ENCODE measurements at places on chromosomes 5 and 9.

DNA sequence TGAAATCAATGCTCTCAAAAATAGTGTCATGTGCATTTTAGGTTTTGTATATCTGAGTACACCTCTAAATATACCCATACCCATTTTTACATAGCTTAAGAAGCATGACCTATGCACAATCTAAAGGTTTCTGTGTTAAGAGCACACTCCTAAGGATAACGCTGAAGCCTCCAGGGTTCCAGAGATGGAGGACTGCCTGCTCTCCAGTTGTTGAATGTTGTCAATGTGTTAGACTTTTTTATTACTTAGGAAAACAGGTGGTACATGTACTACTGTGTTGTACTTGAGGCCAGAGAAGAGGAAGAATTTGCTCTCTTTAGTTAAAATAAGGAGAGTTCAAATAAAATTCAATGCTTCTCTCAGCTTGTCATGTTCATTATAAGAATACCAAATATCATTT, 141.2 kb downstream of the EMB start:
- no peak for DNase-seq

DNA sequence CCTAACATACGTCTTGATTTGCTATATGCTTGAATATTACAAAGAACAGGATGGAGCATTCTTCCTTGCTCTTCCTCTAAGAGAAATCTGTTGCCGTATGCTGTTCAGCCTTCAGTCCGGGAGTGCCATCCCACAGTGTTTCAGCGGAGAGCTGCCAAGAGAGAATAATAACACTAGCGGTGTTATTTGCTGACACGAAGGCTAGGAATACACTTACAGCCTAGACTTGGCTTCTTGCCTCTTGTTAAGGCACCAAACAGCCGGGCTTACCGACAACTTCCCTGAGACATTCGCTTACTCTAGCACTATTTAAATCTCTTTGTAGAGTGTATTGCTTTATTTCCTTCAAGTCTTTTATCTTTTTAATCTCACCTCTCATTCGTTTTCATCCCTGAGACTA, 31.4 kb downstream of the KCTD16 start:
- DNase-seq, result no peak

GRCh38 chr9:127903557-127904475, 4.4 kb upstream of the ST6GALNAC6 start:
- peak; percentile 60 for DNase-seq

DNA sequence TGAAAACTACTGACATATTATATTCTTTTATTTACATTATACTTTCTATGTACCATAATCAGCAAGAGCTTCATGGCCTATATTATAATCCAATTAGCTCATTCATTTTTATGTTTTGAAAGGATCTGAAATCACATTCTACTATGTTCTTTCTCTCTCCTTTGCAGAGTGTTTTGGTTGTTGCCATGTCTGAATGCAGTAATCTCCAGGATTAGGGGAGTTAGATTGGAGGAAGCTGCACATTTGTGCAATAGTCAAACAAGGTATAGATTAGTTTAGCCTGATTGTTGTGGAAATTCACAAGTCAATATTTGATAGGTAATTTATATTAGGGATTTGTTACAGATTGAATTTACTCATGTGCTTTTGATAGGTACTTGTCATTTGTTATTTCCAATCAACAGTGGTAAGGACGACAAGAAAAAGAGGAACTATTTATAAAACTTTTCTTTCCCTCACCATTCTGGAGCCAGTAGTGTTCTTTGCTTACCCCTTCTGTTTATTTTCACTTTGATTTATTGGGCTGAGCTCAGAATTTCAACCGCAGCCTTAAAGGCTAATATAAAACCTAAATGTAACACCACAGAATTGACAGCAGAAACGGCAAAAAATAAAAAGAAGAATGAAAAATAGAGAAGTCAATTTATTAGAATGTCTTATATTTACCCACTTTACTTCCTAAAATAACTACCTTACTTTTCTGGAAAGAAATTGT, 597.0 kb downstream of the CHSY3 start:
- DNase-seq, result no peak

DNA sequence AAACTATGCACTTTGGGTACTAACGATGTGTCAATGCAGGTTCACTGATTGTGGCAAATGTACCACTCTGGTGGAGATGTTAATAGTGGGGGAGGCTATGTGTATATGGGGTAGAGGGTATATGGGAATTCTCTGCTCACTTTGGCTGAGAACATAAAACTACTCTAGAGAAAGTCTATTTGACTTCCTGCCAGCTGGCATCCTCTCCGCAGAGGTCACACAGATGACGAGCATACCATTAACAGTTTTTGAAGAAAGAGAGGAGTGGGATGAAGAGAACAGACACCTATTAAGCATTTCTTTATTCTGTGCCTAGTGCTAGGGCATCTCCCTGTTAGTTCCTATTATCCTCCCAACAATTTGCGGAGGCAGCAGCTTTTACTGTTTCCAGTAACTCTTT, 58.4 kb upstream of the TRIM32 start:
- no peak for DNase-seq

GRCh38 chr9:18124760-18125159, 349.2 kb upstream of the ADAMTSL1 start:
- no peak for DNase-seq

- DNase-seq, result peak; percentile 32
Observed at GRCh38 chr5:91898898-91899297, 515.8 kb upstream of the ARRDC3 start.

- DNase-seq, result no peak
Observed at GRCh38 chr9:137174722-137175293, 3.0 kb upstream of the TMEM210 start.

DNA sequence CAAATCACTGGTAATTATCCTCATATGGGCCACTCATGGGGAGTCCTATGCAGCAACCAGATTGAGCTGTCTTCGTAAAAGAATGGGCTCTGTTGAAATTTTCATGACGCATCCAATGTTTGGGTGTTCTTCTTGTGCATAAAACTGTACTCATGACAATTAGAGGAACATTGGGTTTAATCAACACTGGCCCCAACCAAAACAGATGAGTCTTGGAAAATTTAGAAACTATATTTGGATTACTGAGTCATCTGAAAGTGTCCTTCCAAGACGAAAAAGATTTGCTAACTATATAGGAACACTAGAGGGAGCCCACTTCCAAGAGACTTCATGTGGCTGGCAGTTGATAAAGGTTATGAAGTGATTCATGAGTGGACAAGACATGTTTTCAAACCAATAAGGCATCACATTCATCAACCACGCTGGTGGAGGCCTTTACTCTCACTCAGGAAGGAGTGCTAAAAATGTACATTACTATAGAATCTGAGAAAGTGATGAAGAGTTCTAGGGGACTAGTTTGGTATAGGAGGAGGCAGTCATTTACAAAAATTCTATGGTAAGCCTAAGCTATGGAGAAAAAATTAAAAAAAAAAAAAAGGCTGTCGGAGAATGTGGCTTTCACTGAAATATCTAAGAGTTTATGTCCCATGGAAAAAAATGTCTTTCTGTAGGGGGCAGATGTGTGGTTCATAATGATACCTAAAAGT, 313.5 kb downstream of the PRDM9 start:
- DNase-seq, result no peak

- no peak for DNase-seq
Observed at GRCh38 chr5:87127956-87128687, 139.6 kb upstream of the RASA1 start.

- peak; percentile 30 for DNase-seq
Observed at GRCh38 chr5:54895816-54896341, 89.5 kb downstream of the ESM1 start.

DNA sequence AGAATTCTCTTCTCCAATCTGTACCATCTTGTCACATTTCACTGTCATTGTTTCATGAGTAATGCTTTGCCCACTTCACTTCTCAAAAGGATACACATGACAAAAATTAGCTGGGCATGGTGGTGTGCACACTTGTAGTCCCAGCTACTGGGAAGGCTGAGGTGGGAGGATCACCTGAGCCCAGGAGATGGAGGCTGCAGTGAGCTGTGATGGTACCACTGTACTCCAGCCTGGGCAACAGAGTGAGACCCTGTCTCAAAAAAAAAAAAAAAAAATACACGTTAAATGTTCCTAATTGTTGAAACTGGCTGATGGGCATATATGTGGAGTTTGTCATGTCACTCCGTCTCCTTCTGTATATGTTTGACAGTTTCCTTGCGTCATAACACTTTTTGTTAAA, 36.3 kb upstream of the HSD17B3 start:
- no peak for DNase-seq

DNA sequence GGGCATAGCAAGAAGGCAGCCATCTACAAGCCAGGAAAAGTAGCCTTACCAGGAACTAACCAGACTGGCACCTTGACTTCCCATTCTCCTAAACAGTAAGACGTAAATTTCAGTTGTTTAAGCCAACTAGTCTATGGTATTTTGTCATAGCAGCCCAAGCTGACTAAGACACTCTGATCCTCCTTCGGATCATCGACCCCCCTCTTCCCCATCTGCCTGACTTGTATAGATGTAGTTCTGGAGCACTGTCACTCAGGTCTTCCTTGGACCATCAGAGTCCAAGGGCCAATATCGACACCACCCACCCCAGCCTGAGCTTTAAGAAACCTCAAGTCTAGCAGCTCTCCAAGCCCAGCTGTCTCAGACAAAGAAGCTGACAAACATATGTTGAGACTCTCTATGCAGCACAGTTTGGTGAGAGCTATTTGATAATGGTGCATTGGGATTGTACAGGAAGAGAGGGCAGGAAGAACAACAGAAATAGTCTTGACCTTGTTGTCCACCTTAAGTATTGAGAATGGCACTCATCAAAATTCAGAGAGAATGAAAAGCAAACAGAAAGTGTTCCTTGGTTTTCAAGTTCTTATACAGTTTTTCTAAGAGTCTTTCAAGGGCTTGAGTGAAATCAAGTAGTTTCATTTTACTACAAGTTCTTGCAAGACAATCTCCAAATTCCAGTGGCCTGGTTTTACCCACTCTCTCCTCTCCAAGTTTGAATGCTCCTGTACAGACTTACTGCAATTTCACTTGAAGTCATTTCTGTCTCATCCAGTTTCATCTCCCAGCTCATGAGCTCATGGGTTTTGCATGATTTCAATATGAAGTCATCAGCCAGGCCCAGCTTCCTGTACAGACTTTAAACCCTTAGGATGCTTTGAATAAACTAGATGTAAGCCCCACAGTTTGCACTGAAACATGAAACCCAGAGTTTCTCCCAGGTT, 122.3 kb upstream of the RAI14 start:
- DNase-seq, result no peak

- DNase-seq, result no peak
Observed at GRCh38 chr5:169758886-169759285, 121.8 kb downstream of the DOCK2 start.

GRCh38 chr5:176929654-176930053, 30.5 kb upstream of the HK3 start:
- no peak for DNase-seq

- no peak for DNase-seq
Observed at GRCh38 chr5:43332401-43332800, 19.2 kb upstream of the HMGCS1 start.

GRCh38 chr9:127828262-127829031, 25.8 kb downstream of the FPGS start:
- peak; percentile 84 for DNase-seq

- no peak for DNase-seq
Observed at GRCh38 chr5:34918025-34918424, 2.5 kb downstream of the BRIX1 start.

- DNase-seq, result no peak
Observed at GRCh38 chr5:82387001-82387818, 109.1 kb upstream of the RPS23 start.

Measured in glutamatergic neuron (in vitro differentiated cells).